ENCODE measurements at places on chromosomes 16 and 17. TPM values are rescaled to one million over a fixed set of nuclear protein-coding genes. Genes with fewer than 3 reads are reported as not detected.

IQCK gene
- total RNA-seq, result 4.0 TPM

CARD14 gene
- total RNA-seq, result not detected

DNA sequence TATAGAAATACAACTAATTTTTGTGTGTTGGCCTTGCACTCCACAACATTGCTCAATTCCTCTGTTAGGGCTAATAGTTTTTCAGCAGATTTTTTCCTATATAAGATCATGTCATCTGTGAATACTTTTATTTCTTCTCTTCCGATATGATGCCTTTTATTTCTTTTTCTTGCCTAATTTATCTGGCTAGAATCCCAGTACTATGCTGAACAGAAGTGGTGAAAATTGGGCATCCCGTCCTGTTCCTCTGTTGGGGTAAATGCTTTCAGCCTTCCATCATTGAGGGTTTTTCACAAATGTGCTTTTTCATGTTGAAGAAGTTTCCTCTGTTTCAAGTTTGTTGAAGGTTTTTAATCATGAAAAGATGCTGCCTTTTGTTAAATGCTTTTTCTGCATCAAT is 22.7 kb upstream of the TNFRSF13B start:
- no peak overlapping the region for H3K4me3 ChIP-seq
- DNase-seq, result no peak
- no peaks in the 10 kb centered on the region for H3K36me3 ChIP-seq
- H3K27ac ChIP-seq, result no peak overlapping the region

GRCh38 chr16:85576944-85577343 is 36.2 kb upstream of the GSE1 start:
- peaks cover 39% of the 10 kb centered on the region for H3K4me1 ChIP-seq
- no peak for DNase-seq
- no peak overlapping the region for H3K4me3 ChIP-seq

DNA sequence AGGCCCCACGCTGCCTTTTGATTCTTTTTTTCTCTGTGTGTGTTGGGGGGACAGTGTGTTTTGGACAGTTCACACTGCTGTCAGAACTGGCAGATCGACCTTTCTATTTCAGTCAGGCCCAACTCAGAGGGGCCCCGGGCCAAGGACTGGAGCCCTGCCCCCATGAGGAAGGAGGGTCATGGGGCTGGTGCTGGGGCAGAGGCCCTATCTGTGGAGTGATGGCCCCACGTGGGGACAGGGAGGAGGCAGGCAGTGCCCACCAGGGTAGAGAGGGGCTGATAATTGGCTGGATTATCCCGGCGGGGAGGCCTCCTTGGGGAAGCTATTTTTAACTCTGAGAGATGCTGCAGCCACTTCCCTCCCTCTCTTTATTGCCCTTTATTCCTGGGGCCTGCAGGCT is 5.7 kb upstream of the KCNJ12 start:
- no peak overlapping the region for H3K4me3 ChIP-seq
- no peak for DNase-seq
- no peaks in the 10 kb centered on the region for H3K36me3 ChIP-seq
- no peak overlapping the region for H3K27ac ChIP-seq

GRCh38 chr16:34758835-34759234 is 1299.4 kb downstream of the TP53TG3F start:
- no peak overlapping the region for H3K27ac ChIP-seq
- no peak for DNase-seq
- H3K4me1 ChIP-seq, result no peaks in the 10 kb centered on the region
- peaks cover 1% of the 10 kb centered on the region for H3K27me3 ChIP-seq
- H3K36me3 ChIP-seq, result peaks cover 40% of the 10 kb centered on the region
- no peak overlapping the region for H3K4me3 ChIP-seq

DNA sequence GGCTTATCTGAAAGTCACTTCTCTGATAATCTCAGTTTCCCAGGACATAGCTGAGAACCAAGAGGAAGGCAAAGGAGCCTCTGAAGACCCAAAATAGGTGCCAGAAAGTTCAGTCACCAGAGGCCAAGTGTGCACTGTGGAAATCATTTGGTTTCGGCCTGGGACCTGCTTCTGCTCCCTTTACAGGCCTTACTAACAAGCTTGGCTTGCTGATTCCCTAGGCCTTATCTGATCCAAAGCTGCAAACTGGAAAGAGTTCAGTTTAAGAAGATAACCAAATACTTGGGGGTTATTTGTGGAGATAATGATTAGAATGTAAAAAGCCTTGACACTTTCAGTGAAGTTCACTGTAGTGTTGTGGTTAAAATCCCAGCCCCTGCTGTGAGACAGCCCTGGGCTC is 17.0 kb downstream of the ITGA3 start:
- peaks cover 50% of the 10 kb centered on the region for H3K36me3 ChIP-seq
- H3K4me1 ChIP-seq, result peaks cover 24% of the 10 kb centered on the region
- H3K27ac ChIP-seq, result no peak overlapping the region
- H3K4me3 ChIP-seq, result no peak overlapping the region
- DNase-seq, result no peak
